Prostate gland (tissue), 2 donors: ENCODE measurements at places on chromosomes 1 and 21. TPM values are rescaled to one million over a fixed set of nuclear protein-coding genes. Genes with fewer than 3 reads are reported as not detected.

- no peaks in the 10 kb centered on the region for H3K36me3 ChIP-seq
- peak; percentile 50 for DNase-seq
- no peak overlapping the region for H3K4me3 ChIP-seq
- H3K4me1 ChIP-seq: no peaks in the 10 kb centered on the region
- H3K27ac ChIP-seq: no peak overlapping the region
Observed at GRCh38 chr1:227372726-227373130, 54.4 kb upstream of the CDC42BPA start.

DNA sequence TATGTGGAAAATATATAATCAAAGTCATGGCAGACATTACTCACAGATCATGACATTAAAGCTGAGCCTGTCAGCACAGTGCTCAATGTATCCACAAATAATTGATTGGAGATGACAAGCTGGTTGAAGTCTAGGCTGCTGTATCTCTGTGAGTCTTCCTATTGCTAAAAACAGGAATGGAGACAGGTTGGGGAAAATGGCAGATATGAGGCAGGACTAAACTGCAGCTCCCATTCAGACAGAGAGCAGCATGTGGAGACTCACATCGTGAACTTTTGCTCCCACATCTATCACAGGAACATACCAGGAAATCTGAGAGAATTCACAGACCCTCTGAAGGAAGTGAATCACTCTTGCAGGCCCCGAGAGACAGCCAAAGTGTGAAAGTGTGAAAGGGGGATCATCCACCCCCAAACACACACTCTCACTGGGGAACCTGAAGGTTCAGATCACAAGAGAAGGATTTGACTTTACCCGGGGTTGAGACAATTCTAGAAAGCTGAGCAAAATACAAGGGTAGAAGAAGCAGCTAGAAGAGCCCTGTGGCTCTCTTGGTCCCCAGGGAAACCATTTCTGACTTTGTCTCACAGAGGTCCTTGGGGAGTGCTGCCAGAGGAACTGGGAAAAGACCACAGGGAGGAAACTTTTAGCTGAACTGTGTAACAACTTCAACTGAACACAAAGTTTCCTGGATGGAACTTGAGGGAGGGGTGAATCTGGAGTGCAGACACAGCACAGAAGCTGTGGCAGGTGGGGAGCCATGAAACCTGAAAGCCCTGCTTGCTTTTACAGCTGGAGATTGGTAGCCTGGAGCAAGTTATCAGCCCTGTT is 173.4 kb downstream of the S1PR1 start:
- no peak for DNase-seq
- H3K36me3 ChIP-seq: no peaks in the 10 kb centered on the region
- no peaks in the 10 kb centered on the region for H3K27me3 ChIP-seq
- H3K4me1 ChIP-seq: no peaks in the 10 kb centered on the region

DNA sequence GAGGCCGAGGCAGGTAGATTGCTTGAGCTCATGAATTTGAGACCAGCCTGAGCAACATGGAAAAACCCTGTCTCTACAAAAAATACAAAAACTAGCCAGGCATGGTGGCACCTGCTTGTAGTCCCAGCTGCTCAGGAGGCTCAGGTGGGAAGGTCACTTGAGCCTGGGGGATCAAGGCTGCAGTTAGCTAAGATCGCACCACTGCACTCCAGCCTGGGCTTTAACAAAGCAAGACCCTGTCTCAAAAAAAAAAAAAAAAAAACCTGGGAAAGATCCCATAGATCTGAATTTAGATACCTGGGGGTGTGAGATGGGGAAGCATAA is 32.9 kb downstream of the NIBAN1 start:
- H3K4me3 ChIP-seq: no peak overlapping the region
- no peaks in the 10 kb centered on the region for H3K4me1 ChIP-seq
- no peak for DNase-seq
- no peaks in the 10 kb centered on the region for H3K36me3 ChIP-seq

DNA sequence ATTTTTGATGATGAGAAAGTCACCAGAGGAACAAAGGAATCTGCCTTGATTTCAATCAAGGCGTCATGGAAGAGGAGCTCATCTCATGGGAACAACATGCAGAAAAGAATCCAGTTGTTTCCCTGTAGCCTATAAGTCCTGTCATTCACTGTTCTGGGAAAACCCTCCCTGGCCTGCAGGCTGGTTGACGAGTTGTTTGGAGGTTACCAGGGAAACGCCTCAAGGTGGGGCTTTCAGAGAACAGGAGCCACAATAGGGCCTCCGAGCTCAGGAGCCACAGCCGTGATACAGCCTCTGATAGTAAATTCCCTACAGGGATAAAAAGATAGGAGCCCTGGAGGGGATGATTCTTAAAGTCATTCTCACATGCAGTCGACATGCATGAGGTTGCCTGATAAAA is 135.2 kb downstream of the PSMG1 start:
- H3K4me1 ChIP-seq: no peaks in the 10 kb centered on the region
- no peak for DNase-seq
- H3K27ac ChIP-seq: no peak overlapping the region
- H3K4me3 ChIP-seq: no peak overlapping the region

GRCh38 chr1:50308878-50309277 is 114.4 kb downstream of the DMRTA2 start:
- no peaks in the 10 kb centered on the region for H3K36me3 ChIP-seq
- no peak overlapping the region for H3K27ac ChIP-seq
- no peak for DNase-seq
- no peaks in the 10 kb centered on the region for H3K27me3 ChIP-seq
- no peak overlapping the region for H3K4me3 ChIP-seq

GRCh38 chr1:64482128-64482527 is 12.2 kb downstream of the CACHD1 start:
- no peaks in the 10 kb centered on the region for H3K4me1 ChIP-seq
- H3K4me3 ChIP-seq: no peak overlapping the region
- H3K27me3 ChIP-seq: no peaks in the 10 kb centered on the region

DNA sequence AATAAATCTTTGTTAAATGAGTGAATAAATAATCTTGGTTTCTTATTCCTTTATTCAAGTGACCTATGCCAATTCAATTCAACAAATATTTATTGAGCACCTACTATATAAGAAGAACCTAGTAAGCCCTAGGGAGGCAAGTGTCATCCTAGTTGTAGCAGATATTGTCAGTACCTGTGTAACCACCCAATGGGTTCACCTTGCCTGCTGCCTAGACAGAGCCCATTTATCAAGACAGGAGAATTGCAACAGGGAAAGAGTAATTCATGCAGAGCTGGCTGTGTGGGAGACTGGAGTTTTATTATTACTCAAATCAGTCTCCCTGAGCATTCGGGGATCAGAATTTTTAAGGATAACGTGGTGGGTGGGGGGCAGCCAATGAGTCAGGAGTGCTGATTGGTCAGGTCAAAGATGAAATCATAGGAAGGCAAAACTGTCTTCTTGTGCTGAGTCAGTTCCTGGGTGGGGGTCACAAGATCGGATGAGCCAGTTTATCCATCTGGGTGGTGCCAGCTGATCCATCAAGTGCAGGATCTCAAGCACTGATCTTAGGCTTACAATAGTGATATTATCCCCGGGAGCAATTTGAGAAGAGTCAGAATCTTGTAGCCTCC is 53.8 kb upstream of the KCNA3 start:
- H3K36me3 ChIP-seq: no peaks in the 10 kb centered on the region
- DNase-seq: no peak
- no peak overlapping the region for H3K4me3 ChIP-seq
- H3K27ac ChIP-seq: no peak overlapping the region
- H3K4me1 ChIP-seq: no peaks in the 10 kb centered on the region
- H3K27me3 ChIP-seq: no peaks in the 10 kb centered on the region

- peak overlapping the region; percentile 98 for H3K27ac ChIP-seq
- H3K27me3 ChIP-seq: no peaks in the 10 kb centered on the region
- H3K36me3 ChIP-seq: no peaks in the 10 kb centered on the region
- no peak for DNase-seq
Observed at GRCh38 chr1:150008699-150009098, 1.8 kb downstream of the OTUD7B start.

GRCh38 chr1:66333466-66334199 is 200.3 kb upstream of the SGIP1 start:
- peak overlapping the region; percentile 88 for H3K27ac ChIP-seq

- DNase-seq: no peak
- no peak overlapping the region for H3K27ac ChIP-seq
- H3K4me1 ChIP-seq: no peaks in the 10 kb centered on the region
- H3K27me3 ChIP-seq: no peaks in the 10 kb centered on the region
- no peaks in the 10 kb centered on the region for H3K36me3 ChIP-seq
Observed at GRCh38 chr21:32813265-32813903, 41.8 kb upstream of the PAXBP1 start.

DNA sequence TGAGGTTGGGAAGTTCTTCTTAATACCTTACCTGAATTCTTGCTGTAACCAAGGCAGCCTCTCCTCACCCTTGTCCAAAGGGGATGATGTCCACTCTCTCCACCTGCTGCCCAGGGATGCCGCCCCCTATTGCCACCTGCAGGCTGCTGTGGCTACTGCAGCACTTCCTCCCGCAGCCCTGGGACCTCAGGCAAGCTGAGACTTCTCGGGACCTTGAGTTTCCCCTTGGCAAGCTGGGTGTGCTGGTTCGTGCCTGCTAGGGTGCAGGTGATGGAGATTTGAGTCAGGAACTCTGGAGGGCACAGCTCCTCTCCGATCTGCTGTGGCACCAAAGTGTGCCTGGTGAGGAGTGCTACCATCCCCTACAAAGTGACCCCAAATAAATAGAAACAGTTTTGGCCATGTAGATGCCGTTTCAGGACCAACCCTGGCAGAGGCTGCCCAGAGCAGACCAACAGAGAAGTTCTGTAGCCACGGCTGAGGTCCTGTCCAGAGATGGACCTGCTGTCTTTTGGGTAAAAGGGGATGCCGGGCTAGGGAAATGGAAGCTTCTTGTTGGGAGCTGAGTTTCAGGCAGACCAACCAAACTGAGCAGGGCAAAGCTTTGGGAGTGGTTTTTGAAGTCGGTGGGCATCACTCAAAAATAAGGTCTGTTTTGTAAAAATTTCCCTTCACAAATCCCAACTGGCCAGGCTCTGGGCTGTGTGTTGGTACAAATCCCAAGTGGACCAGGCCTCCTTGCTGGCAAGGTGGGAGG is 31.7 kb downstream of the RUNX3 start:
- no peak overlapping the region for H3K27ac ChIP-seq
- no peaks in the 10 kb centered on the region for H3K4me1 ChIP-seq
- no peak overlapping the region for H3K4me3 ChIP-seq
- no peaks in the 10 kb centered on the region for H3K27me3 ChIP-seq

- DNase-seq: no peak
- no peak overlapping the region for H3K27ac ChIP-seq
- no peak overlapping the region for H3K4me3 ChIP-seq
- H3K27me3 ChIP-seq: no peaks in the 10 kb centered on the region
- H3K4me1 ChIP-seq: no peaks in the 10 kb centered on the region
Observed at GRCh38 chr1:116553386-116554115, 17.3 kb downstream of the CD58 start.

DNA sequence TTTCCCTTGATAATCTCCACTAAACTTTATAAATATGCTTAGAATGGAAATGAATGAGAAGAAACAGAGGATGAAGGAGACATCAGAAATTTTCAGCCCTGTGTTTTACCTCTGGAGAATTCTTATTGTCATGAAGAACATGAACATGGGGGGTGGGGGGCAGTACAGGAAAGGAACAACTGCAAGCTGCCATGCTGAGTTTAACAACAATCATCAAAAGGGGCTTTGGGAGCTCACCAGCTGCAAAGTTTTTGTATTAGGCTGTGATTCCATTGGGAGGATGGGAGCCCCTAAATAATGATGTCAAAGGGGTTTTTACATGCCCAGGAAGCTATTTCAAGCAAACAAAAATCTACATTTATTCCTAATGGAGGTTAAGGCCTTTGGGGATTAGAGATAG is 103.3 kb downstream of the AKT3 start:
- H3K27ac ChIP-seq: no peak overlapping the region
- H3K27me3 ChIP-seq: no peaks in the 10 kb centered on the region
- no peaks in the 10 kb centered on the region for H3K4me1 ChIP-seq
- DNase-seq: no peak
- no peak overlapping the region for H3K4me3 ChIP-seq

DNA sequence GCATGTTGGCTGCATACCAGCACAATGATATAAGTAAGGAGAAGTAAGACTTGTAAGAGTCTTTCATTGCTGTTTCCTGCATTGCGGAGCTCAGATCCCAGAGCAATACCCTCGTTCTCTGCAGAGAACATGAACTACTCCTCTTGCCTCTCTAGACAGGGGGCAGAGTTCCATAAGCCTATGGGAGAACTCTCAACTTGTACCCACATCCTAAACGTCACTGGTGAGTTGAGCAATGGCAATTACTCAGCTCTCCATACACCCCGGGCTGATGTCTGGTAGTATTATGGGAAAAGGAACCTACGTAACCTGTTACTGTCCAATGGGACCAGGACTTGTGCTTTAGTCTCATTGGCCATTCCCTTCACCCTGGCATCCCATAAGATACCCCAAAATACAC is 27.3 kb upstream of the ZNF496 start:
- H3K27ac ChIP-seq: no peak overlapping the region

GRCh38 chr1:114694540-114695310 is 621 bp downstream of the AMPD1 start:
- H3K4me3 ChIP-seq: no peak overlapping the region
- H3K4me1 ChIP-seq: no peaks in the 10 kb centered on the region
- no peak for DNase-seq
- no peaks in the 10 kb centered on the region for H3K36me3 ChIP-seq
- H3K27ac ChIP-seq: no peak overlapping the region
- H3K27me3 ChIP-seq: no peaks in the 10 kb centered on the region

DNA sequence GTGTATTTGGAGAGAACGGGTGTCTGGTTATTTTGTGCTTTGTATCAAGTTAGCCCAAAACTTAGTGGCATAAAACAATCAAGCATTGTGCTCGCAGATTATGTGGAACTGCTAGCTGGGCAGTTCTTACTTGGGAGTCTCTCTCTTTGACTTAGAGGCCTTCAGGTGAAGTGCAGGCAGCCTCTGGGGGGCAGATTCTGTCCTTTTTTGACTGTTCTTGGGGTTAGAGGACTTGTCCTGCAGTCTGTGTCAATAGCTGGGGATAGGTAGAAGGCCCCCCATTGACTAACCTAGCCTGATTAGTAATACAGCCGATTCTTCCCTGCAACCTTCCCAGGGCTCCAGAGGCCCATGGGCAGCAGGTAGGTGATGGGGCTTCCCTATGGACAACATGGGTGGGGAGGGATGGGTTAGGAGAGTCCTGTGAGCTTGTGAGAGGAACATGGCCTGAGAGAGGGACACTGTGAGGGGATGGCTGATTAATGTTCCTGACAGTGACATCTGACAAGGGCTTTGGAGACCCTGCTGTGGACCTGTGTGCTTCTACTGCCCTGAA is 37.2 kb upstream of the ACOT11 start:
- H3K4me1 ChIP-seq: no peaks in the 10 kb centered on the region
- H3K4me3 ChIP-seq: no peak overlapping the region
- no peak overlapping the region for H3K27ac ChIP-seq
- no peaks in the 10 kb centered on the region for H3K36me3 ChIP-seq
- DNase-seq: no peak
- no peaks in the 10 kb centered on the region for H3K27me3 ChIP-seq

GRCh38 chr21:35716876-35717565 is 343.3 kb downstream of the SETD4 start:
- no peaks in the 10 kb centered on the region for H3K27me3 ChIP-seq
- H3K36me3 ChIP-seq: no peaks in the 10 kb centered on the region
- H3K4me3 ChIP-seq: no peak overlapping the region
- H3K27ac ChIP-seq: no peak overlapping the region
- DNase-seq: no peak
- H3K4me1 ChIP-seq: no peaks in the 10 kb centered on the region

NEXN gene
- 13.2 TPM for total RNA-seq

CD55 gene
- total RNA-seq: 22.8 TPM

CR1L gene
- total RNA-seq: not detected

SYT14 gene
- 0.41 TPM for total RNA-seq

HSD3B1 gene
- not detected for total RNA-seq

MCOLN3 gene
- total RNA-seq: 0.23 TPM

SYNC gene
- 7.9 TPM for total RNA-seq

CLCA4 gene
- 1.4 TPM for total RNA-seq

IL12RB2 gene
- total RNA-seq: 0.18 TPM

INAVA gene
- 7.4 TPM for total RNA-seq

FCAMR gene
- not detected for total RNA-seq

PDC gene
- not detected for total RNA-seq

PRR9 gene
- not detected for total RNA-seq
